Activated T-cell treated with anti-CD3 and anti-CD28 coated beads, Interleukin-2, amount 50 U/mL, for 24 hours (primary cell): ENCODE measurements at places on chromosomes 3 and 15.

DNA sequence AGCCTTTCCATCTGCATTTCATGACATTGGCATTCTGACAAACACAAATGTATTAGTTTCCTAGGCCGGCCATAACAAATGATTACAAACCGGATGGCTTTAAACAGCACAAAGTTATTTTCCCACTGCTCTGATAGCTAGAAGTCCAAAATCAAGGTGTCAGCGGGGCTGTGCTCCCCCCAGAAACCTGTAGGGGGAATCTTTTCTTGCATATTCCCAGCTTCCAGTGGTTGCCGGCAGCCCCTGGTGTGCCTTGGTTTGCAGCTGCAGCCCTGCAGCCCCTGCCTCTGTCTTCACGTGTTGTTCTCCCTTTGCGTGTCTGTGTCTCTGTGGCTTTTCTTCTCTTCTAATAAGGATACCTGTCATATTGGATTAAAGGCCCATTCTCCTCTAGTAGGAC is 79.0 kb upstream of the CDV3 start:
- no peak for DNase-seq

DNA sequence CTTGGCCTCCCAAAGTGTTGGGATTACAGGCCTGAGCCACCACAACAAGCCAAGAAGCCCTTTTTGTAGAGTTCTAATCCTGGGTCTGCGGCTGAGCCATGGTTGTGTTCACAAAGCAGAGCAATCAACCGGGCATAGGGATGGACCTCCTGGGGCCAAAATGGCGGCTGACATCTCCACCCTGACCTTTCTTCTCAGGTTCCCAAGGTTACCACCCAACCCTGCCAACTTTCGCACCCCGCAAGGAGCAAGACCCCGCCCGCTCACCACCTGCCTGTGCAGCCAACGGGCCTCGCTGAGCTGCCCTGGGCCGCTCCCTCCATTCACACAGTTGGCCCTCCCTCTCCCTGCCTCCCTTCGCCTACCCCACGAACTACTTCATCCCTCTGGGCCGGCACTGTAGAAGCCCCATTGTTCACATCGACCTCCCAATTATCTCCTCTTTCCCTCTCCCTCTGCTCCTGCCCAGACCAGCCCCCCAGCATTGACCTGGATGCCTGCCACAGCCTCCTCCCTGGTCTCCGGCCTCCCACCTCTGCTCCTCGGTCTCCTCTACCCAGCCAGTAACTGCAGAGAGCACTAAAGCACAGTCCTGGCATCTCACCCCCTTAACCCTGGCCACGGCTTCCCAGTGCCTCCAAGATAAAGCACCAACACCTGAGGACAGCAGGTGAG is 62.0 kb upstream of the TFRC start:
- DNase-seq, result no peak

DNA sequence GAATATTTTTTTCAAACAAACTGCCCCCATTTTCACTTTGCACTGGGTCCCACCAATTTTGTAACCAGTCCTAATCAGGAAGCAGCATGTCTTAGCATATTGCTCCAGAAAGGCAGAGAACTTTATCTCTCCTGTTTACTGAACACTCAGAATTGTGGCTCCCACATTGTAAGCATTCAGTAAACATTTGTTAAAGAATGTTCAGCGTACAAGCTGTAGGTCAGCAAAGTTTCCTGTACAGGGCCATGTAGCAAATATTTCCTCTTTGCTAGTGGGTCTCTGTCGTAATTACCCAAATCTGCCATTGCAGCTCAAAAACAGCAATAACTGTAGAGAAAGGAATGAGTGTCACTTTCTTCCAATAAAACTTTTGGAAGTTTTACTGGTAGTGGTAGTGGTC is 393.3 kb downstream of the GRM7 start:
- DNase-seq, result no peak

DNA sequence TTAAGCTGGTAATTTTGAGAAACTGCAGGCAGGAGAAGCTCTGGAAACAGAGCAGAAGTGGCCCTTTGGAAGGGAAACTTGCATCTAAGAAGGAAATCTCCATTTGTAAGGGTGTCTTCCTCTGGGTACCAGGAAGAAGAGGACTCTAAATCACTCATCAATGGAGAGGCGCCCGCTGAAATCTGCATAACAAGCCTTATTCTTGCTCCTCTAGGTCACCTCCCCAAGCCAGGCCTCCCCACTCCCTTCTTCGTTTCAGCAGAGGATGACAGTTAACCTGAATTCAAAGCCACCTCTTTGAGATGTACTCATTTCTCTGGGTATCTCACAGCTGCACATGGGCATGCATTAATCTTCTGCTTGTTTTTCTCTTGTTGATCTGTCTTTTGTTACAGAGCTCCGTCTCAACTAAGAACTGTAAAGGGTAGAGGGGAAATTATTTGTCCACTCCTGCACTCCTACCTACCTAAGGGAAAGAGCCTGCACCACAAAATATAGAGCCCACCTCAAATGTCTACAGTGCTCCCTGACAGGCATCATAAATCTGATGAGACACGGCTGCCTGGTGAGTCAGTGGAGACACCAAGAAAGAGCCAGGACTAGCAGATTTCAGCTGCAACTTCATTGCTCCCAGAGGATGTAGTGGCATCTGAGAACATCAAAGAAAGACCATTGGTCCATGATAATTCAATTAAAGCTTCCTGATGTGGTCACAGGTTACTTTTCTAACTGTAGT is 51.5 kb downstream of the GABRB3 start:
- DNase-seq, result no peak

DNA sequence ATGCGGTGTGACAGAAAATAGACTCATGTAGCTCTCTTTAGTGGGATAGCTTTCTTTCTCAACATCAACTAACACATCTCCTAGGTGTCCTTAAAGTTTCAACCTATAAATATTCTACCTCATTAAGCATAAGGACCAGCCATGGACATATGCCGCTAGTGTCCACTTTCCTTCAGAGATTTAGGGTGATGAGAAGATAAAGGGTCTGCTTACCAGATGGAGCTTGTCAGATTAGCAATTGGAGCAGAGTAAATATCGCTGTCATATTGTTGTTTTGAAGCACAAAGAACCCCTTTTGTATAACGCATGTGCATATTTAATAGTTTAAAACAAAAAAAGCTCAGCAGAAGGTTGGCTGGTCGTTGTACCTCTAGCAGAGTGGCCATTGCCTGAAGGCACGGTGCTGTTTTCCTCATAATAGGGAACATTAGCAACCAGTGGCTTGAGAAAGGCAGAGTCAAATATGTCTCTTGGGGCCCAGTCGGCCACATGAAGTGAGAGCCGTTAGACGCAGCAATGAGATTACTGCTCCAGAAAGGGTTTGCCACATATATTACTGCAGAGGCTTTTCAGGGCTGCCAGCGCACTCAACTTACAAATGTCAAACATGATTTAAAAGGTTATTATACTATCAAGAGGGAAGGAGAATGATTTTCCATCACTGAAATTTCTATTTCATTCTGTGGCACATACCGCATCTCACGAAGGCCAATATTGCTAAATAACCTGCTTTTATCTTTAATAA is 264.2 kb downstream of the ROBO2 start:
- no peak for DNase-seq

GRCh38 chr3:74801924-74802323 is 187.5 kb upstream of the CNTN3 start:
- DNase-seq, result no peak

DNA sequence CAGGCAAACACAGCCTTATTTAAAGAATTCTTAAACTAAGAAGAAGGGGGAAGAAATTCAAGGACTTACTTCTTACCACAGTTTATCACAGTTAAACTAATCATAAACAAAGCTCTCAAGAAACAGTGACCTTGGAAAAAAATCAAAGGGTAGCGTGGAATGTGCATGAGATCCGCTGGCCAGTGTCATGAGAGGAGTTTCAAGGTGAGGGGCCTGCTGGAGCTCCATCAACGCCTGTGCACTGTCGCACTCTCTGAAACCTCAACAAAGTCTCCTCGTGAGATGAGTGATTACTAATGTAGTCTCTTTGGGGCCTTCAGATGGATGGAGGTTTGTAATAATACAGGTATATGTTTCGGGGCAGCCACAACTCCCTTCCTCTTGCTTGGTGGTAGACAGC is 28.4 kb upstream of the PRICKLE2 start:
- no peak for DNase-seq

DNA sequence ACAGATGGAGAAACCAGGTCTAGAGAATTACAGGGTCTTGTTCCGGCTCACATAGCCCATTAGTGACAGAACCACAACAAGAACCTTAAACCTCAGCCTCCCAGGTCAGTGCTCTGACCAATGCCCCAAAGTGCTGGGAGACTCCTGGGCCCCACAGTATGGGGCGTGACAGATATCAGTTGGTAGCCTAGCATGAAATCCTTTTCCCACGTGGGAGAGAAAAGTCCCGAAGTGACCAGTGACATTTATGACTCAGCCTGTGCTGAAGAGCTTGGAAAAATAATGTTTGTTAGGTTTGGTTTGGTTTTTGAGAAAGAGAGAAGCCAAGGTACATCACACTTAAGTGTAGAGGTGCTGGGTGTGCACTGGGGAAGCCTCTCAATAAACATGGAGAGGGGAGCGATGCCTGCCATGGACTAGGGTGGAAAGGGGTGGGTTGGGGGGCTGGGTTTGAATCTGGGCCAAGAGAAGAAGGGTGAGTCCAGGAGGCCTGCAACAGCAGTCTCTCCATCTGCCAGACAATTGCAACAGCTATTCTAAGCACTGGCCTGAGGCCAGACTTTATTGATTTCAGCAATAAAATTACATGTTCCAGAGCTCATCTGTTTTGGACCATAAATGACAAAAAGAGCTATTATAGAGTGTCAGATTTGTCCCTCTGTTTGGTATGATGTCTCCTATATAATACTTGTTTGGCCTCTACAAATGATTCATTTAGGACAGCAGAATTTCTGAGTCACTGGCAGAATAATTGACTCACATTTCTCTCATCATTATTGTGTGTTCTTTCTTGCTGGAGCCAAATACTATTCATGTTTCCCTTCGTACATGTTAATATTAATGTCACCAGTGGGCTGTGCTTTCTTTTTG is 43.4 kb downstream of the C2CD4A start:
- no peak for DNase-seq

- DNase-seq, result peak; percentile 30
Measured at GRCh38 chr15:77042955-77043920, 27.7 kb downstream of the TSPAN3 start.
